ENCODE measurements at places on chromosomes 1 and 21.

- no peak for DNase-seq
Observed at GRCh38 chr21:29072873-29073221, 601 bp downstream of the CCT8 start.

- DNase-seq: no peak
Observed at GRCh38 chr1:238745069-238745468, 641.3 kb upstream of the CHRM3 start.

- DNase-seq: no peak
Observed at GRCh38 chr1:160414881-160415280, 14.5 kb downstream of the VANGL2 start.

GRCh38 chr1:80918380-80918779 is 882.4 kb upstream of the ADGRL2 start:
- no peak for DNase-seq

GRCh38 chr1:20194224-20194623 is 7.9 kb upstream of the PLA2G2C start:
- no peak for DNase-seq

DNA sequence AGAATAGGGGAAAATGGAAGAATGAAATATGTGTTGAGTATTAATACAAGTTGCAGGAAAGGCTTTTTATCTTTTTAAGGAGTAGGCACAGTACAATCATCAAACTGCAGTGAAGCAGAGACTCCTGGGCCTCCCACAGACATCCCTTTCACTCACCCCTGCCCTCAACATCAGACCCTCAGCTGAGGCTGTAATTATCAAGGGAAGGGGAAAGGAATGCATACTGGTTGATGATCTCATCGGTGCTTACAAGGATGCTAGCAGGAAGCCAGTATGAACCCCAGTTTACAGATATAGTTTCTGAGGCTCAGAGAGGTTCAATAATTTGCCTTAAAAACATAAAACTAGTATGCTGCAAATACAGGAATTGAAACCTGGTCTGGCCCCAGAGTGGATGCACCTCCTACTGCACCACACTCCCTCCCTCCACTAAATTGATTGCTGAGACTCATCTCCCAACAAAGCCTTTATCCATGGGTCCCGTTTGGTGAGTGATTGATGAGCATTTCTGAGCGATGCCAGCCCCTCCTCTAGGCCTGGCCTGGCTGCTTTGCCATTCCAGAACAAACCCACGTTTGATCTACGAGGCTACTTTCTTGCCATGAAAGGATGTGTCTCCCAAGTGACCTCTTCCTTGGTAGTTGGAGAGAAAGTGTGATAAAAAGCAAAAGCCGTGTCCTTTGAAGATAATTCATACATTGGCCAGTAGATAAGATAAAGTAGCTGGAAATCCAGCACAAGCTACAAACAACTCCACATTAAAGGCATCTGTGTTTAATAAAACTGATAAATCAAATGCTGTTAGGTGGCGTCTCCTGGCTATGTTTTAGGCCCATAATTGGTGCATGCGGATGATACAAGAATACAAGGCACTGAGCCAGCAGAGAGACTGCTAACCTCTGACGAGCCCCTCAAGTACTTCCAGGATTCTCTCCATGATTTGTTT is 233.9 kb upstream of the CAMK1G start:
- no peak for DNase-seq

- no peak for DNase-seq
Observed at GRCh38 chr21:35025206-35026152, 23.6 kb downstream of the RUNX1 start.

DNA sequence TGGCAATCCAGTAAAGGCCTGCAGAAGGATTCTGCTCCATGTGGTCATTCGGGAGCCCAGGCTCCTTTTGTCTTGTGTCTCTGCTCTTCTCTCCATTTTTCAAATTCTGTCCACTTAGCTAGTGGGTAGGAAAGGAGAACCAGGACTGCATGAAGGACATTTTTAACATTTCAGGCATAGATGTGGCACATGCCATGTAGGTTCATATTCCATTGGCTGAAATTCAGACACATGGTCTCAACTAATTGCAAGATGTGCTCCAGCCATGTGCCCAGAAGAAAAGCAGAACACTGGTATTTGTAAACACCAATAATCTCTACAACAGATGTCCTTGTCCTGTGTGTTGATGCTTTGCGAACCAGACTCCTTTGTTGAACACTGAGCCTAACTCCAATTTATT is 85.2 kb upstream of the WLS start:
- no peak for DNase-seq

DNA sequence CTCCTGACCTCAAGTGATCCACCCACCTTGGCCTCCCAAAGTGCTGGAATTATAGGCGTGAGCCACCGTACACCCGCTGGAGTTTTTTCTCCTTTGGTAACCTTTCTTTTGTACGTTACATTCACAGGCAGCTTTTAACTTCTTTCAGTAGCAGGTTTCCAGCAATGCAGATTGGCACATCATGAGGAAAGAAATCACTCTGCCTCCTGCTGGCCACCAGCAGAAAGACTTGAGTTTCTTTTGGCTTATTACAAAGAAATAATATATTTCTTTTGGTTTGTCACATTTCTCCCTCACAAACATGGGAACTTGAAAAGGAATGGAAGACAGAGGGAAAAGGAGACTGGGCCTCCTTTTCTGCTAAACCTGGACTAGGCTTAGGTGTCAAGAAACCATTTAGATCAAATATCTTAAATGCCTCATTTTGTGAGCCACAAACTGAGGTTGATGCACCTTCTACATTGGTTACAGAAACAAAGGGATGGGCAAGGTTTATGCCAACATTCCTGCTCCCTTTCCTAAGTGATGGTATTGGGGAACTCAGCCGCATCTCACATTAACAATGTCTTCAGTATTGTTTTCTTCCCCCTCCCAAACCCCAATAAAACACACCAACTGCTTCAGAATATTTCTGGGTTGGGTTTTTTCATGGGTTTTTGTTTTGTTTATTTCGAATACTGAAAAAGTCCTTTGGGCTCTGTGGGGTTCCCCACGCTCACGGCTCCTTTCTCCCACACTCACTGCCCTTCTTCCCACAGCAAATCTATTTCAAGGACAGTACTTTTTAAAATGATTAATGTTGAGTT is 7.7 kb downstream of the ENSA start:
- DNase-seq: no peak

DNA sequence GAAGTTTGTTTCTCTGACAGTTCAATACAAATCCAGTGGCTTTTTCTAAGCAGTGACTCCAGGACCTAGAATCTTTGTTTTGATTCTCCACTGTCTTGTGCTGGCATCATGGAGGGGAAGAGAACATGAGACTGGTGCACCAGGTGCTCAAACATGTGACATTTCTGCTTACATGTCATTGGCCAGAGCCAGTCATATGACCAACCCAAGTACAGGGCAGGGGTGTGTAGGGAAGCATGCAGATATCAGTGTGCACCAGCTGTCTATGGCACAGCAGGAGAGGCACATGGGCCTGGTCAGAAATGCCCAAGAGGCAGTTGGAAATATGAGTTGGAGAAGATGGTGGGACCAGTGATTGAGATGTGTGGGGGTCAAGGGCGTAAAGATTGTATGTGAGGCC is 297.0 kb downstream of the HHAT start:
- no peak for DNase-seq

DNA sequence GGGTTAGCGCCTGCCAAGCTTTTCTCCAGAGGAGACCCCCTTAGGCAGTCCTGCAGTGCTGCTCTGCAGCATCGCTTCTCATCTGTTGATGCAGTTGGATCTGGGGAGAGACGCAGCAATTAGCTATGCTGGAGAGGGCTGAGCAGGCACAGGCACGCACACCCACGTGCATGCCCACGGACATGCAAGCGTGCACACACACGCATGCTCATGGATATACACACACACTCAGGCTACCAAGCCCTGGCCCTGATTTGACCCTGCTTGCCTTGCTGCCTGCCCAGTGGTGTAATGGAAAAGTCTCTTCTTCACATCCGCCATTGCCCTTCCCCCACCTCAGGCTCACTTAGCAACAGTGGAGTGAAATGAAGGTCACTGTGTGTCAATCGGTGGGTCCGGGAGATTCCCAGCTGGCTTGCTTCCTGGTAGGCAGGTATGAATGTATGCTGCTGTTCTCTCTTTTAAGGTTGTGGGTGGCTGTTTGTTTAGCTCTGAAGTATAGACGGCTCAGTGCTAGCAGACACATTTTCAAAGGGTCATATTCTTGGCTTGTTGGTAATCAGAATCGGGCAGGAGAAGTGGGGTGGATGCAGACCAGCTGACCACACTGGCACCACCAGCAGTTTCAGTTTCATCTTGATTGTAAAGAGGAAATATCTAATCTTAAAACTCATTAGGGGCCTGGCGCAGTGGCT is 9.5 kb downstream of the ATP1B1 start:
- no peak for DNase-seq

- no peak for DNase-seq
Observed at GRCh38 chr1:37354876-37355650, 119.3 kb upstream of the ZC3H12A start.

DNA sequence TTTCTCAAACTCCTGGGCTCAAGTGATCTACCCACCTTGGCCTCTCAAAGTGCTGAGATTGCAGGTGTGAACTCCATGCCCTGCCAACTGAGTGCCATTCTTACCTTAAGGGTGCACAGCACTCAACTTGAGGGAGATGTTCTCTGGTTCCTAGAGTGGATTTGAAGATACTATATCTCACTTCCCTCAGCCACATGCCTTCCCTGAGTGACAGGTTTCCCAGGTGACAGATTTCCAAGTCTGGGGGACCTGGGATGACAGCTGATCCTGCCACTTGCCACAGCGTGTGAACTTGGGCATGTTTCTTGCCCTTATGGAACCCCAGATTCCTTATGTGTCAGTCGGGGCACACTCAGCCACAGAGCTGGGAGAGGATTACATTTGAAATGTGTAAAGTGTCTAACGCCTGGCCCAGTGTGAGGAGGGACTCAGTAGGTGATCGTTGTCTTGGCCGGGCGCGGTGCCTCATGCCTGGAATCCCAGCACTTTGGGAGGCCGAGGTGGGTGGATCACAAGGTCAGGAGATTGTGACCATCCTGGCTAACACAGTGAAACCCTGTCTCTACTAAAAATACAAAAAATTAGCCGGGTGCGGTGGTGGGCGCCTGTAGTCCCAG is 29.6 kb upstream of the BTG2 start:
- DNase-seq: no peak

- DNase-seq: no peak
Observed at GRCh38 chr21:42424914-42425541, 21.3 kb downstream of the UBASH3A start.

DNA sequence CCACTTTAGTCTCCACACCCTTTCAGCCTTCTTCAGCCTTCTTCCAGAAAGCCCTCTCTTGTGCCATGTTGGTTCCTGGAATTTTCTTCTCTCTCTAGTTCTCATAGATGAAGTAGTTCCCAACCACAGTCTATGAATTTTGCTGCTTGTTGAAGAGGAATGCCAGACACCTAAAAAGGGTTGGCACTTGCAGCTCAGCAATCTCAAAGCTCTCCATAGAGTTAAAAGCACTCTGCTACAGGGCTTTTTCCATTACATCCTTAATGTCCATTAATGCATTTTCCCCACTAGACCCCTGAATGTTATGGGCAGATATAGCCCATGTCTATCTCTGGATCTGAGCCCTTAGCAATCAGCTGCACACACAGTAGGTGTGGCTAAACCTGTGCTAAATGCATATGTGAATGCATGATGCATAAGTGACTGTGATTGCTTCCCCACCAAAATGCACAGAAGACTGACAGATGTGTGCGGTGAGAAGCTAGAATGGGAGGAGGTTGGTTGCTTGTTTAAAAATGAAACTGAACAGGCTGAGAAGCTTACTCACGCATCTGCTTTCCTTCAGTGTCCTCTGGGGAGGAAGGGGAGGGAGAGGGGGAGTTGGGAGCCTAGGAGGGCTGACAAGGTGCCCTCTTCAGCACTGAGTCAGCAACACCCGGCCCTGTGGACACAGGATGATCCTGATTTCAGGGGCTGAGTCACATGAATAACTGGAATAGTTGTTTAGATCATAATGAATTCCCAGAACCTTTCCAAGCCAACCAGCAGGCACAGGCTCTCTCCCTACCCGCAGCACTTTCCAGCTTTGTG is 146.1 kb upstream of the FGGY start:
- peak; percentile 76 for DNase-seq

DNA sequence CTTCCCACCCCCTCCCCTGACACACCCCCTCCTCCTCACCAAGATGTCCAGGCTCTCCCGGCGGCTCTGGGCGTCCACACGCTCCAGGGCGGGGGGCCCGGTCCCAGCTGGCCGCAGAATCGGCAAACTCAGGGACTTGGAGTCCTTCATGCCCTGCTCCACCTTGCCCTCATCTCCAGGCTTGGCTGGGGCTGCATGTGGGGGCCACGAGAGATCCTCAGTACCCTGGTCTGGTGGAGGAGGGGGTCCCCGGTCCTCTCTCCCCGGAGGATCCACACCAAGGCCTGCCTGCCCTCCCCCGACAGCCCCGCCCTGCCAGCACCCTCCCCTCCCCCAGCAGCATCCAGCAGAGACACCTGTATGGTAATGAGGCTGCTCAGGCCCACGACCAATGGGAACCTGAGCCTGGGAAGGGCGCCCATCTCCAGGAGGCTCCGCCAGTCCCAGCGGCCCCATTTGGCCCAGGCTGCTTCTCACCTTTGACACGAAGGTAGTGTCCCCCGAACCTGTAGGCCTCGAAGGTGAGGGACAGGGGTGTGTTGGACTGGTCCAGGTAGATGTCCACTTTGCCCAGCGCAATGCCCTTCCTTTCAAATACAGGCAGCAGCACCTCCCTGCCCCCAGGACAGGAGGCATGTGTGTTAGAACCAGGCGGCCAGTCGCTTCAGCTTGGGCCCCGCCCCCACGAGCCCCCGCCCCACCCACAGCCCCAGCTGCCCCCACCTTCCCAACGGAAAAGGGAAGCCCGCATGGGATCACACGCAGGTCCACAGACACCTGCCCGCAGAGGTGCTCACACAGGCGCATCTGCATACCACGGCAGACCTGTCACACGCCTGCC is 8.2 kb upstream of the TNFRSF25 start:
- no peak for DNase-seq

DNA sequence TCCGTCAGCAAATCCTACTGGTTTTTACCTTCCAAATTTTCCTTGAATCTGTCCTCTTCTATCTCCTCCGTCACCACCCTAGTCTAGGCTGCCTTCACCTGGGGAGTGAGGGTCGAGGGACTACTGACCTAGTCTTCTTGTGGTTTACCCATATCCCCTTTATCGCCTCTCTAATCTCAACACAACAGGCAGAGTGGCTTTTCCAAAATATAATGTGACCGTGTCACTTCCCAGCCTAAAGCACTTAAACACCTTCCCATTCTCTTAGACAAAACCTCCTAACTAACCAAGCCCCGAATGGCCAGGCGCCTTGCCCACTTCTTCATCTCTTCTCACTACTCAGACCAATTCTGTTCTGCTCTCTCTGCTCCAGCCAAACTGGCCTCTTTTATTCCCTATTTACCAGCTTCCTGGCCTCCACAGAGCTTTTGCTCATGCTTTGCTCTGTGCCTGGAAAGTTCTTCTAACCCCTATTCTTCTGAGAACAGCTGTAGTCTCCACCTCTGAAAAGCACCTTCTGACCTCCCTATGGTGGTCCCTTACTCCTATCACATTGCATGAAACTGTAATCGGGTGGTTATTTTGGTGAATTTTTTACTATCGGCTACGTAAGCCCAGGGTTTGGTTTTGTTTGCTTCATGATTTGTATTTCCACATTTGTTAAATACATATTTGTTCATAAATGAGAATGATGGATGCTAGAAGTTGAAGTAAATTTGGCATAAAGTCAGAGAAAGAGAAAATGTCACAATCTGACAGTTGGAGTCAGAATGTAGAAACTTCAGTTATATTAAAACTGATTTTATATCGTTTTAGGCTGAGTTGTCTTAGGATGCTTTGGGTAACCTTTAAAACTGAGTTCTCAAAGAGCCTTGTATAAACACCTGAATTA is 1.2 kb upstream of the NBPF1 start:
- DNase-seq: peak; percentile 58

- DNase-seq: peak; percentile 19
Observed at GRCh38 chr1:97006044-97006661, 284.6 kb downstream of the PTBP2 start.

- no peak for DNase-seq
Observed at GRCh38 chr1:91833946-91834345, 52.0 kb downstream of the TGFBR3 start.

Measured in heart left ventricle (tissue), 16 donors.